CD4-positive, alpha-beta memory T cell (primary cell): ENCODE measurements at places on chromosomes 6 and 20.

GRCh38 chr6:169046483-169047192 lies 207.0 kb downstream of the THBS2 start:
- DNase-seq = no peak

- no peak for DNase-seq
Measured at GRCh38 chr6:69888482-69889233, 22.3 kb downstream of the COL19A1 start.

DNA sequence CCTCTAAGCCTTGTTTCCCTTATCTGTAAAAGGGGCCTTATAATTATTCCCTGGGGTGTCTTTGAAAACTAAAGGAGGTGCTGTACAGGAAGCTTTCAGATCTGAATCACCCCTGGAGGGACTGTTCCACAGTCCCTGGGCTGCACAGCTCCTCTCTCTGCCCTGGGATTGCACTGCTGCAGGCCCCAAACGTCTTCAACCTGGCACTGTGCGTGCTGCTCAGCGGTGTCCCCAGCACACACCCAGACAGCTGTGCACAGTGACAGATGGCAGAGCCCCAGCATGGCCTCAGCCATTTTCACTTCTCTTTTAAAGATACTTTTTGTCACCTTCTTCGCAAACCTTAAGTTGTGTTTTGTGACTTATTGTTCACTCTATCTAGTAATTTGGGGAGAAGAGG lies 50.7 kb upstream of the INSM1 start:
- no peak for DNase-seq

DNA sequence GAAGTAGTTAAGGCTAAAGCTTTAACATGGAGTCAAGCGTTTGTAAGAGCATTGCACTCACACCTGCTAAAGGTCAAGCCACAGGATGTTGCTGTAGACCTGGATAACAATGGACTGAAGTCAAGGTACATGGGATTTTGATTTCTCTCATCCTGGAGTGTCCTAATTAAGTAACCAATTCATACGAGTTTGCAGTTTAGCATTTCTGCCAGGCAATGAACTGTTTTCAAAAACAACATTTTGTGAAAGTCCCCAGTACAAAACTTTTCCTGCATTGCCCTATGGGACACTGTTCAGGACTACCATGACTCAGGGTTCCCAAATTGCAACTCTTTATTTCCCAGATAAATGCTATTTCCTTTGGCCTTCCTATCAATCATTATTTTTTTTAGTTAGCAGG lies 17.4 kb upstream of the SIRPB1 start:
- no peak for DNase-seq

- DNase-seq = no peak
Measured at GRCh38 chr20:44104798-44105517, 82.0 kb downstream of the JPH2 start.

GRCh38 chr6:14732844-14733757 lies 512.8 kb upstream of the JARID2 start:
- peak; percentile 13 for DNase-seq

GRCh38 chr20:63959699-63960075 lies 3.5 kb upstream of the UCKL1 start:
- no peak for DNase-seq

- no peak for DNase-seq
Measured at GRCh38 chr6:89944181-89944755, 50.0 kb downstream of the GJA10 start.

GRCh38 chr20:805713-806112 lies 27.8 kb upstream of the FAM110A start:
- no peak for DNase-seq

GRCh38 chr6:127249621-127250020 lies 17.0 kb upstream of the RNF146 start:
- DNase-seq = no peak

DNA sequence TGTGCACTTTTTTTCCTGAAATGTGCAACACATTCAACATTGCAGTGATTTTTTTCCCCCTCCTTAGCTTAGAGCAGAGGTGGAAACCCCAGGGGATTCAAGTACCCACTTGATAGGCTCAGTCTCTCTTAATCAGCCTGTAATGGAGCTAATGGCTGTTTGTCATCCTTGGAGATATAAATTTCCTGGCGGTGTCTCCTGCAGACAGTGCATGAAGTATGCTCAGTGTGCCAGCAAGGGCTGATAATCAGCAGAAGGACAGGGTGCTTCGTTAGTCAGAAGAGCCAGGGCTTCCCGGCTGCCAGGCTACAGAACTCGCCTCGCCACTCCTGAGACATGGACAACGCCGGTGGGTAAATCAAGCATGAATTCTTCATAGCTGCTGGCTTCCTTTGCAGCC lies 69.8 kb upstream of the PHACTR2 start:
- no peak for DNase-seq

- no peak for DNase-seq
Measured at GRCh38 chr6:108588586-108588985, 27.9 kb downstream of the FOXO3 start.

GRCh38 chr6:136952714-136953260 lies 30.7 kb downstream of the SLC35D3 start:
- DNase-seq = no peak
